ENCODE measurements at places on chromosomes 6 and 20.

- DNase-seq: no peak
Observed at GRCh38 chr6:123962508-123962907, 158.8 kb downstream of the NKAIN2 start.

DNA sequence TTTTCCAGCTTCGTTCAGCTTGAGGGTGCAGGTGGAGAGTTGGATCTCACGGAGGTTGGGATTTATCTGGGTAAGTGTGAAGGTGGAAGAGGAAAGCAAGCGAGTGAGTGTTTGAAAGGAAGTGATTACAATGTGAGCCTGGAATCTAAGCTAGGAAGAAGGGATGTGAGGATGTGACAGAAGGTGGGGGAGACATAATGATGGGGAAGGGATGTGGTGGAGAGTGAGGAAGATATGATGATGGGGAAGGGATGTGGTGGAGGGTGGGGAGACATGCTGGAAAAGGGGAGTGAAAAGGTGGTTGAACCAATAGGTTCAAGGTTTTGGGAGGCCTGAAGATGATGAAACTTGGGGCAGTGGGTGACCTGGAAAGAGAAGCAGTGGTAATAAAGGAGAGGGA is 23.2 kb downstream of the KIAA1755 start:
- no peak for DNase-seq

DNA sequence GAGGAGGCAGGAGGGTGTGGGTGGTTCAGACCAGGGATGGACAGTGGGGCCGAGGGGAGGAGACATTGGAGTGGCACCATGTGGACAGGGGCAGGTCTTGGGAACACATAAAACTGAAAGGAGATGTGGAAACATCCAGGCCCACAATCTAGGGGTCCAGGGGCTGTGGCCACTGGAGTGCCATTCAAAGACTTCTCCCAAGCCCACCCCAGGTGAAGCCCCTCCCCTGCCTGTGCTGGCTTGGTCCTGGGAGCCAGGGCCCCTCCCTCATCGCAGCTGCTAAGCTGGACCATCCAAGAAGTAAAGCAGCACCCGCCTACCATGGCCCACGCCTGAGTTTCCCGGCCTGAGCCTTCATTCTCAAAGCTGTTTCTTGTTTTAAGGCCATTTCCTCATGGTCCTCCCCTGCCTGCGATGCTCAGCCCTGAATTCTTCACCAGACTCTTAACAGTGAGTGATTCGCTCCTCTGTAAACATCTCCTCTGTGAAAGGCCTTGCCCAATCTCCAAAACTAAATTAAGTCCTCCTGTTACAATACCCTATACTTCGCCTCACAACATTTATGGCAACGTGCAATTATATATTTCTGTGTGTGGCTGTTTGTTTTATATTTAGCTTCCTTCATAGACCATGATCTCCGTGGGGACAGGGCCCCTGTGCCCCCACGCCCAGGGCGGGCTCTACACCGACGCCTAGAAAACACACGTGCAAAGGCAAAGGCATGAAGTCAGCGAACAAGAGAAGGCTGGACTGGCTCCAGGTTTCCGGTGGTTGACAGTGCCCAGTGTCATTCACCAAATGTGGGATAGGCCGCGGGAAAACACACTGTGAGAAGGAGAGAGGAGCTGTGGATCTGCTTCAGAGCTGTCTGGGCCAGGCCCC is 267.8 kb downstream of the ERMARD start:
- no peak for DNase-seq

GRCh38 chr6:56491606-56492328 is 150.9 kb downstream of the DST start:
- DNase-seq: no peak

DNA sequence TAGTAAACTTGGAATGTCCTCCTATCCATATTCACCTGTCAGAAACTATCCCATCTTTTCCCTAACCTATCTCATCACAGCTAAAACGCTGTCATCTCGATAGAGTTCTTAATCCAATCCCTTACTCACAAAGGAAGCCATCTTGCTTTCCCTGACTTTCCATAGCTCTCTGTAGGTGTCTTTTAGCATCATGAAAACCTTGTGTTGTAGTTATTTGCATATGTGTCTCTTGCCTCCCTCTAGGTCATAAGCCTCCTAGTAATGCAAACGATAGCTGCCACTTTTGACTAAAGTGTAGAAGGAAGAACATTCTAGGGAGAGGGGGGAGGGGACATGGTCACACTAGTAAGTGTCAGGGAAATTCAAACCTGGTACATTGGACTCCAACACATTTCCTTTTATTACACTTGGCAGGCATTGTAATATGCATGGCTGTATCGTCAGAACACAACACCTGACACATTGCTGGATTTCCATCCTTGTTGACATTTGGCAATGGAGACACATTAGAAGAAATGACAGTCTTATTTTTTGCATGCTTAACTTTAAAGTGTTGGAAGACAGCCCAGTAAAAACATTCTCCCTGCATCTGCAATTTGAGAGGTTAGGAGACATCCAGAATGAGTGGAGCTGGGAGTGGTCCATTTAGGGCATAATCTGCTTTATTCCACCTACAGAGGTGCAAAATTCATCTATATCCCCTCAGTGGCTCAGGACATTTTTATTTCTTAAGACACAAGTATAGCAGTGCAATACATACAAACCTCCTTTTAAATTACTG is 283.4 kb downstream of the HAO1 start:
- no peak for DNase-seq

DNA sequence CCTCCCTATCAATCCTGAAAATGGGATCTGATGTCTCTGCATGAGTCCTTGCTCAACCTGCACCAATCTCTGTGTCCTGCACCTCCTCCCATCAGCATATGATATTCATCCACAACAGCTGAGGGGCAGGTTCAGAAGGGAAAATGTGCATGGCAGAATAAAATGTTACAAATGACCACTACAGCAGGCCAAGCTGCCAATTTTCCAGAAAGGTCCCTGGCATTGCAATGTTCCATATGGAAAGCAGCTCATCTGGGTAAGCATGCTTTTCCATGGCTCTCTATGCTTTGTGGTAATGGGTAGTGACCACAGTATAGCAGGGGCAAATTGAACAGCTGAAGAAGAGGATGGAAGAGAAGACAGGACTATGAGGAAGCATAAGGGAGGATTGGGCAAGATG is 841.2 kb upstream of the FLRT3 start:
- no peak for DNase-seq

DNA sequence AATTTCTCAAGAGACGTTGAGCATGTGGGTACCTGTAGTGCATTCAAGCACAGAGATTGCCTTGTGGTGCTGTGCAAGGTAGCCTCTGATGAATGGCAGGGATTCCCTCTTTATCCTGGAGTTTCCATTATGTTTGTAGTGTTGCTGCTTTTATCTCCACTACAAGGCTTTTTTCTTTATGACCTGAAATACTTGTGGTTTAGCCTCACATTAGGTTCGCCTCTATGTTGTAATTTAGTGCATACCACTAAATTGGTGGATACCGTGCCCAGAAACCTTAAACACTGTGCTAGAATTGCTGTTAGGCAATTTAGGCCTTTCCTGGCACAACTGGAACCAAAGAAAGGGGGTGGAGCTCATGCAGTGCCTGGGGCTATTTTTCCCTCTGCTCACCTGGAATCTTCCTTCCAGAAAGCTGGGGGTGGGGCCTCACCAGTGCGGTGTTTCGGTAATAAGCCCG is 76.8 kb downstream of the NCOA7 start:
- no peak for DNase-seq

DNA sequence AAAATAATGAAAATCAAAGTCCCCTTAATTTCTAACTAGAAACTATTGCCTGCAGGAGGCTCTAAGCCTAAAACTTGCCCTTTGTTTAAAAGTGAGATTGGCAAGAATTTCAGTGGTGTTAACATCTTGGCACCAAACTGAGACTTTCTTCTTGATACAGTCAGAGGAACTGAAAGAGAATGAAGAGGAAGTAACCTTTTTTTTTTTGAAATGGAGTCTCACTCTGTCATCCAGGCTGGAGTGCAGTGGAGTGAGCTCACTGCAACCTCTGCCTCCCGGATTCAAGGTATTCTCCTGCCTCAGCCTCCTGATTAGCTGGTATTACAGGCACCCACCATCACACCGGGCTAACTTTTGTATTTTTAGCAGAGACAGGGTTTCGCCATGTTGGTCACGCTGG is 3.6 kb downstream of the DOP1A start:
- DNase-seq: no peak

DNA sequence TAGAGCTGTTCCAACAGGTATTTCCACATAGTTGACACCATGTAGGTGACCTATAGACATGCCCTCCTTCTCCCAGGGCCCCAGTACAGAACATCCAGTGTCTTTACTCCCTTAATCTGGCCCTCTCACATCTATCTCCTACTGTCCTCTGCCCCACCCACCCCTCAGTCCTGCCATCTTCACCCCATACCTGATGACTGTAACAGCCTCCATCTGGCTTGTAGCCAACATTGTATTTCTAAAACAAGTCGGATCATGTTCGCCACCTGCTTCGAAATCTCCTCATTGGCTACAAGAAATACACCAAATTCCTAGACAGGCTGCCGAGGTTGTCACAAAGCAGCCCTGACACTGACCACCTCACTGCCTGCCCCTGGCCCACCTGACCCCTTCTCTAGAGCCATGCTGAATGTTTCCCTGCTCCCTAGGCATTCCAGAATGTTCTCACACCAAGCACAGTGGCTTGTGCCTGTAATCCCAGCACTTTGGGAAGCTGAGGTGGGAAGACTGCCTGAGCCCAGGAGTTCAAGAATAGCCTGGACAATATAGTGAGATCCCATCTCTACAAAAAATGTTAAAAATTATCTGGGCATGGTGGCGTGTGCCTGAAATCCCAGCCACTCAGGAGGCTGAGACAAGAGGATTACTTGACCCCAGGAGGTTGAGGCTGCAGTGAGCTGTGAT is 6.0 kb downstream of the ZC3H12D start:
- DNase-seq: no peak

- no peak for DNase-seq
Observed at GRCh38 chr6:70666706-70667105, 977 bp upstream of the SMAP1 start.

DNA sequence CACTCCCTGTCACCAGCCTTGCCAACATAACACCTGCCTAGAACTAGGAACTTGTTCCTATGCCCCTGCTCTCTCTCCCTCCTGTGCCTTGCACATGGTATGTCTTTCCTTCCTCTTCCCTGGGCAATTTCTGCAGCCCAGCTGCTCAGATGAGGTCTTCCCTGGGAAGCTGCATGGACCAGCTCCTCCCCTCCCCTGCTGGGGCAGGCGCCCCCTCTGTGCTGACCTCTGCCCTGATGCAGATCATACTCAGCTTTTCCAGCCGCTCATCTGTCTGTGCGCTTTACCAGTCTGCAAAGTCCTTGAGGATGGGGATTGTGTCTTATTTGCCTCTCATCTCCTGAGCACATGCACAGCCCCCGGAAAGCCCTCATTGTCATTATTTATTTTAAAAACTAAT is 161.8 kb downstream of the SCML4 start:
- no peak for DNase-seq

DNA sequence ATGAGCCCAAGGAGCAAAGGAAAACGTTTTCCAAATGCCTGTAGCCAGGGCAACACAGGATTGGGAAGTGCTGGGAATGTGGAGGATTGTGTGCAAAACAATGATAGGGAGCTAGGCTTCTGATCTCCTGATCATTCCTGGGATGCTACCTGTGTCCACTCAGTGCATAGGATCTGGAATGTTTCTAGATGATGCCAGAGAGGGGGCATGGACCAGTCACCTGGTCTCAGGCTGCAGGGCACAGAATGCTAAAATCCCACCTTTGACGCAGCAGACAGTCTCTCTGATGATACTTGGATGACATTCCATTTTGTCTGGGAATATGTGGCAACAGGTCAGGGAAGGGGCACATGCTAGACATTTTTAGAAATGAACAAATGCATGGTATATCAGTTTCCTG is 128.9 kb downstream of the CLIC5 start:
- no peak for DNase-seq

DNA sequence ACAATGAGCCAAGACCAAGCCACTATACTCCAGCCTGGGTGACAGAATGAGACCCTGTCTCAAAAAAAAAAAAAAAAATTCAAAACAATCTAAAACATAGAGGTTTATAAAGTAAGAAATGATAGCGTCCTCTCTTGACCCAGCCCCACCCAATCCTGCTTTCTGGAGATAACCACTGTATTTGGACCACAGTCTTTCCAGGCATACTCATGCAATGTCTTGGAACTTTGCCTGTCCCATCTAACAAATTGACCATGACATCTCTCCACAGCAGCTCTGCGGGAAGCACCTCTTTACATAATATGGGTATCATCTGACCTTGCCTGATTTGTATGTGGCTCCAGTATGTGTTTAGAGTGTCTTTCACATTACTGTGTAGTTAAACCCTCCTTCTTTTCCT is 9.1 kb upstream of the SHLD1 start:
- DNase-seq: no peak

- no peak for DNase-seq
Observed at GRCh38 chr6:74356391-74356790, 660.4 kb downstream of the CD109 start.

GRCh38 chr20:49395183-49395582 is 87.3 kb downstream of the KCNB1 start:
- DNase-seq: no peak

DNA sequence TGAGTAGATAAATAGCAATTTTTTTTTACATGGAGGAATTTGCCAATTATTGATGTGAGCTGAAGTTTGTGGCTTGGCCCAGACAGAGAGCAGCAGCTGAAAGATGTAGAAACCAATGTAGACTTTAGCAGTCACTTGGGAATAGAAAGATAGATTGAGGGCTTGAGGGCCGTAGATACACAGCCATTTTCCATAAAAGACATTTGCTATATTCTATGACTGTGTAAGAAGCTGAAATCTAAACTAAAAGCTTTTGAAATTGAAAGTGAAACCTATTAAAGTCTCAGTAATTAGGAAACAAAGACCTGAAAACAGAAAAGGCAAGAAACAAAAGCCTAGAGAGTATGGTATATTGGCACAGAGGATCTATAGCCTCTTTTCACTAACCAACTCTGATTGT is 332.7 kb downstream of the CENPW start:
- no peak for DNase-seq

GRCh38 chr6:158185729-158186456 is 17.7 kb downstream of the GTF2H5 start:
- DNase-seq: no peak

DNA sequence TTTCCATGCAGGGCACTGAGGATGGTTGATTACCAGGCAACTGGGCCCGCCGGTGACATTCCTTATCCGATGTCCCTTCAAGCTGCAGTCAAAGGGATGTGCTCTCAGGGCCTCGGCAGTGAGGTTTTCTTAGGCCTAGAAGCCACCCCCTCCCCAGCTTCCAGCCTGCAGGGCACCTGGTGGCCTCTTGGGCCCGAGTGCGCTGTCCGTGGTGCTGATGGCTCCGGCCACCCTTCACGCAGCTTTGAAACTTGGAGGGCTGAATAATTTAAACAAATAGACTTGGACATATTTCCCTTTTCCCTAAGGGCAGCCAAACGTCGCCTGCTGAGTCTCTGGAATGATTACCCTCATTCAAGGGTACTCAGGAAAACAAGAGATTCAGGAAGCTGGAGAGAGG is 8.9 kb upstream of the MLN start:
- DNase-seq: no peak

DNA sequence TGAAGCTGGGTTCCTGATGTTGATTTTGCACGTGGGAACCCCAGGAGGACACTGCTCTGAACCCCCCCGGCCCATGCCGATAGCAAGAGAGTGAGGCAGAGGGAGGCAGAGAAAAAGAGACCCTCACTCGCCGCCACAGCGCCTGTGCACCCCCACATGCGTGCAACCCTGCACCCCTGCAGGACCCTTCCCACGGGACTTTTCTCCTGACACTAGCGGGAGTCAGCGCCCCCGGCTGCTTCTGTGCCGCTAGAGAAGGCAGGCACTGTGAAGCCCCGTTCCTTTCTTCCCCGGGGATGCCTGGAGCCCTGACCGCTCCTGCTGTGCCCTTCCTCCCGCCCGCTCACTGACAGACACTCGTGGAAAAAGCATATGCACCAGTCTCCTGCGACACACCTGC is 67.4 kb downstream of the GMPR start:
- DNase-seq: no peak

Data from T-helper 2 cell (primary cell).